ENCODE measurements at places on chromosomes 5 and 9.

- no peak for DNase-seq
Observed at GRCh38 chr9:81979196-81979595, 9.4 kb upstream of the SPATA31D1 start.

- DNase-seq = peak; percentile 11
Observed at GRCh38 chr5:31137676-31138075, 55.8 kb upstream of the CDH6 start.

- no peak for DNase-seq
Observed at GRCh38 chr5:63025679-63026078, 447.1 kb downstream of the LRRC70 start.

- DNase-seq = no peak
Observed at GRCh38 chr9:19551124-19551929, 142.5 kb downstream of the ACER2 start.

DNA sequence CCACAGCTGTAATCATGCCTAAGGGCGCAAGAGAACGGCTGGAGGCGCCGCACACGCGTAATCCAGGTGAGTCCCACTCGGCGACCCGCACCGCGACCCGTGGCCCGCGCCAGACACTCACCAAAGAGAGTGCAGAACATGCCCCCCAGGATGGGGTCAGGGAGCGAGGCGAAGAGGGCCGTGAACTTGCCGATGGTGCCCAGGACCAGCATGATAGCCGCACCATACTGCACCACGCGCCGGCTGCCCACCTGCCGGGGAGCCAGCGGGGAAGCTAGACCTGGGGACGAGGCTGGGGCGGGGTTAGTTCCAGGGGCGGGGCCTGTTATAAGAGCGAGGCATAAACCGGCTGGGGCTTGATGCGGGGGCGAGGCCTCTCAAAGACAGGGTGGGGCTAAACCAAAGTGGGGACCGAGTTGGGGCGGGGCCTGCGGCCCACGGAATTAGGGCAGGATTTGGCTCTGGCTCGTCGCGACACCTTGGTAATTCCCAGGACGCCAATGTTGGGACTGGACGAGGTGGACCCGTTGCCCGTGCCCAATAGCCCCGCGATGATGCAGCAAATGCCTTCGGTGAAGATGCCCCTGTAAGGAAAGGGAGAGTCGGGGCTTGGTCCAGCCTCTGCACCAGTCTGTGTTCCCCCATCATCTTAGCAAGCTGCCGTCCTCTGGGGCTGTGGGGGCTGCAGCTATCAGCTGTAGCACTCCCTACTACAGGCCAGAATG, 4.8 kb downstream of the SLC23A1 start:
- no peak for DNase-seq

GRCh38 chr9:589723-590122, 251.8 kb upstream of the DMRT1 start:
- DNase-seq = peak; percentile 58

GRCh38 chr5:89302102-89302891, 419.3 kb upstream of the MEF2C start:
- DNase-seq = no peak

- peak; percentile 79 for DNase-seq
Observed at GRCh38 chr5:80659106-80659505, 4.3 kb upstream of the DHFR start.

DNA sequence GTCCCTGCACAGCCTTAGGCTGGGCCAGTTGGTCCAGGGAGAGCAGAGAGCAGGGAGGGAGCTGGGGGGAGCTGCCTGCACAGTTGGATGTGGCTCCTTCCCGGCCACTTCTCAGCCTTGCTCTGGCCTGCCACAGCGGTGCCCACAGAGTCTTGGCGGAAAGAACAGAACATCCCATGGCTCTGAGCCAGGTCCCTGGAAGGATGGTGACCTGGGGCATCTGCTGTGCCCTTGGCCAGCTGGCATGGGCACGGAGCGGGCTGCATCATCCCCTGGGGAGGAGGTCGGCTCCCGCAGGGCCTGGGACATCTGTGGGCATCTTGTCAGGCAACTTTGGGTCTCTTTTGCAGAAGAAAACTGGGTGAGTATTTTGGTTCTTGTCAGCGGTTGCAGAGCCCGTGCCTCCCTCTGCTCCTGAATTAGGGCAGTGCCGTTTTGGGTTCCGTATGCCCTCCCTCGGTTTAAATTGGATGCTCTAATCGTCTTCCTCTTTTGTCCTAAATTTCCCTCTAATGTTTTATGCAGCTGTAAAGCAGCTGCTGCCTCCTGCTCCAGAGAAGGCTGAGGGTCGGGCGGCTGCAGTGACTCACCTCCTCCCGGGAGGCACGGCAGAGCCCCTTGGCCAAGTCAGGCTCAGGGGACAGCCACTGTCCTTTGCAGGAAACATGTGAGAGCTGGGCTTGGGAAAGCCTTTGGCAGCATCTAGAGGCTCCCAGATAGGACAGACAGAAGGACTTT, 10.5 kb upstream of the NACC2 start:
- DNase-seq = peak; percentile 34

DNA sequence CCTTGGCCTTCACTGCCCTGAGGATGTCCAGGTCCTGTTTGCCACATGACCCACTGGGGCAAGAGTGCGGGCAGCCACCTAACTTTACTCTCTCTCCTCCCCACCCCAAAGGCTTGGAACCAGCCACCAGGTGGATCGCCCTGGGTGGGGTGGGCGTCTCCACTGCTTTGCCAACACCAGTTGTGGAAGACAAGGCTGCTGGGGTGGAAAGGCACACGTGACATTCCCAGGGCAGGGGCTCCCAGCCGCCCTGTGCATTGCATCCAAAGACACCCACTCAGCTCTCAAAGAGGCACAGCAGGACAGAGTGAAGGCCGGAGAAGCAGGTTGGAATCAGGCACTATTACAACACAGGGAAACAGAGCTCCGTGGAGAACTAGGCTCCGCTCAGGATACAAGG, 162.2 kb downstream of the OLFM1 start:
- DNase-seq = no peak

DNA sequence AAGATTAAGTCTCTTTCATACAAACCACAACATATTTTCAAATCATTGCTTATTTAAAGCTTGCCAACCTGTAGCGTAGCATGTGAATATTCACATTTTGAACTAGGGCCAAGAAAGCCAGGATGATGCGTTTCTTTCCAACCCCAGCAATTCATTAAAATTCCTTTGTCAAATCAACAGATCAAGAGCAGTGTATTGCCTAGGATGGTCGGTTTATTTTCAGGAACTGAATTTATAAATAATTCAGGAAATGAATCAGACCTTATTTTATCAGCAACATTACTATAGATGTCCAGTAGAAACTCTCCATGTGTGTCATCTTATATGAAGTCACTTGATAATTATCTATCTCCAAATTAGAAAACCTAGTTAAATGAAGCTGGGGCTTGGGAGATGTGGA, 13.2 kb upstream of the AUH start:
- DNase-seq = peak; percentile 85

DNA sequence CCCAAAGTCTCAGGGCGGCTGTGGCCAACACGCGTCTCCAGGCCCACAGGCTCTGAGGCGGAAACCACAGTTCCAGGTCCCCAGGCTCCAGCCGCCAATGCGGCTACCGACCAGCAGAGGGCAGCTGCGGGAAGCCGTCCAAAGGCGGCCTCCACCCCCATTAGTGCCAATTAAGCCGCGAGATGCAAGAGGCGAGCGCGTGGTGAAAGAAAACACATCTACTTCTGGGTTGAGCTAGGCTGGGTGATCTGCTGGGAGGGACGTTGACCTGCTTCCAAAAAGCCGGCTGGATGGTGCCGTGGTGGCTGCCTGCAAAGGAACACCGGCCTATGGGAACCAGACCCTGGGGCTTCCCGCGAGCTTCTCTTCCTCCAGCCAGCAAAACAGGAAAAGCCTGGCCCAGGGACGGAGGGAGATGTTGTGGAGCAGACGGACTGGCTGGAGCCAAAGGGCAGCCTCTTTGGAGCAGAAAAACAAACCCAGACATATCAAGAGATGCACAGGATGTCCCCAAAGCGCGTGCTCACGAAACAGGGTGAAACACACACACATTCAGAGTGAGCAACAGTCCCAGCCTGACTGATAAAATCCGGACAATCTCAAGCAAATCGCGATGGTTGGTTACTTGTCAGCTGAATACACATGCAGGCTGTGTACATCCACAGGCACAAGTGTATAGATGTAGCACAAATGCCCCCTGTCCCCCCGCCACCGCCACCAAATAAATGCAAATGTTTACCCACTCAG, 187.1 kb upstream of the BRINP1 start:
- peak; percentile 74 for DNase-seq

GRCh38 chr9:16915126-16915831, 44.8 kb upstream of the BNC2 start:
- DNase-seq = peak; percentile 16

DNA sequence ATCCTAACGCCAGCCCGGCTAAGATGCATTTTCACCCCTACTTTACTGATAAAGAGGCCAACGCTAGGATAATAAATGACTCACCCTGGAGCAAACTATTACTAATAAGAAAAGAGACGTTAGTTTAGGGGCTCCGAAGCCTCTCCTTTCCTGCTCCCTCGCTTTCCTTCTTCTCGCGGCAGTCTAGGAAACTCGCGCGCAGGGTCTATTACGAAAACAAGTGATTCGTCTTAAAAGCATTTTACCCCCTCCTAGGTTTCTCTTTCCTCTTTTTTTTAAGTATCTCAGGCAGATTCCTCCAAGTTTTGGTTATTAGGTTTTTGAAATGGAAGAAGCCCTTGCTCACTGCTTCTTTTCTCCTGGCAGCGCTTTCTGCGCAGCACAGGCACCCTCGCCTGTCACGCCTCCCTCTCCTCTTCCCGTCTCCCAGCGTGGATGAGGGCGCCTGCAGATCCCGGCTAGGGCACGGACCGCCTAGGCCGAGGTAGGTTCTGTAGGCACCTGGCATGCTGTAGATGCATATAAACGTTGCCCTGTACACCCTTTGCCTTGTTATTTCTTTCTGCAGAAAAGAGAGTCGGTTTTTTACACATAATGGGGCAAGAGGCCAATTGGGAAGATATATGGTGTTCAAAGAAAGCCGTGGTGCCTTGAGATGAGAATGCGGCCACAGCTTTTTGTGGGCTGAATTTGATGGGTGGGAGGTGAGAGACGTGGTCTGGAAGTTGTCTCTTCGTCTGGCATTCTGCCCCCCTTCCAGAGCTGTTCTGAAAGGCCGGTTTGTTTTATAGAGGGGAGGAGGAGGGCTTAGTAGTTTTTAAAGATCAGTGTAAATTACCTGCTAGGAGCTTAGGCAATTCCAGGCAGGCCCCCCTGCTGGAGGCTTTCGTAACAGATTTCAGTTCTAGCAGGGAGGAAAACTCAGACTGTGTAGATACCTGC, 983 bp downstream of the GCNT1 start:
- DNase-seq = peak; percentile 67

DNA sequence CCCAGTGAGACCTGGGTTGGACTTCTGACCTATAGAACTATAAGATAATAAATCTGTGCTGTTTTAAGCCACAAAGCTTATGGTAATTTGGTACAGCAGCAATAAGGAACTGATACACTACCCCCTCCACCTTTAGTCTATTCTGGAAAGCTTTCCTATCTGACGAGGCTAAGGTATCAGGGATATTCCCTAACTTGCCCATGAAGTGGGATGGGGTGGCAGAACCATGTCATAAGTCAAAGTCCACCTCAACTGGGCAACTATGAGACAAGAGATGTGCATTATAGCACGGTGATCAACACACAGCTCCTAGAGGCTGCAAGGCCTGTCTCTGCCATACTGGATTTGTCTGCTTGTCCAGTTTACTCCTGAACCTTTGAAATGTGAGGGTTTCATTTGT, 146.8 kb upstream of the RAD23B start:
- DNase-seq = no peak

- DNase-seq = no peak
Observed at GRCh38 chr9:3403315-3403714, 122.5 kb downstream of the RFX3 start.

DNA sequence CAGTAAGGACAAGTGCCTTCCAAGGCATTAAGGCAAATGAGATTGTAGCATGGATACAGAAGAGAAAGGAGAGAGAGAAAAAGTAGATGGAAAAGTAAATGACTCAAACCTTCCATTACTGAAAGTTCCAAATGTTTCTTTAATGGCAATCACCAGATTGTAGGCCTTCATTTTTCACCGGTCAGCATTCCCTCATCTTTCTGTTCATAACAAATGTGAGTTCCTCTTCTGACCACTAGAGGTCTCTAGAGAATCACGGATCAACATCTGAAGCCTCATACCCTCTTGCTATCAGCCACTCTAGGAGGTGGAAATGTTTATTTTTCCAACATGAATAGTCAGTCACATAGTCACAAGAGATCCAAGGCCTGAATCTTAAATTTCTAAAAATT, 73.6 kb upstream of the RPS23 start:
- peak; percentile 80 for DNase-seq

DNA sequence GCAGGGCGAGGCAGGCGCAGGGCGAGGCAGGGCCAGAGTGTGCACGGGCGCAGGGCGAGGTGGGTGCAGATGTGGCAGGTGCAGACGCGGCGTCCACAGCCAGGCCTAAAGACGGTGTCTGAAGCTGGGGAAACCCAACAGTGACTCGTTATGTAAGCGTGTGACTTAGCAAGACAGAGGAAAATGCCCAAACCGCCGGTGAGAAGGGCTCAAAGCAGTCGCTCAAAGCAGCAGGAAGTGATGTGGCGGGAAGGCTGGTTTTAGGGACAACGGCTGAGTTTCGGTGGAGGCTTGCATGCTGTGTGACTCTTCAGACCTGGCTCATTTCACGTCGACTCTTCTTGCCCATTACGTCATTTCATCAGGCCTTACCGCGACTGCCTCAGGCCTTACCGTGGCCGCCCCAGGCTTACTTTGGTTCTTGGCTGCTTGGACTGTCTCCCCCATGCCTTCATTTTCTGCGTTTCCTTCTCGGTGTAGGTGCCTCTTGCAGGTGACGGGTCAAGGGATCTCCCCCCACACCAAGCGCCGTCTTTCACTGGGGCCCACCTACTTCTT, 50.5 kb upstream of the EXOC3 start:
- peak; percentile 49 for DNase-seq

DNA sequence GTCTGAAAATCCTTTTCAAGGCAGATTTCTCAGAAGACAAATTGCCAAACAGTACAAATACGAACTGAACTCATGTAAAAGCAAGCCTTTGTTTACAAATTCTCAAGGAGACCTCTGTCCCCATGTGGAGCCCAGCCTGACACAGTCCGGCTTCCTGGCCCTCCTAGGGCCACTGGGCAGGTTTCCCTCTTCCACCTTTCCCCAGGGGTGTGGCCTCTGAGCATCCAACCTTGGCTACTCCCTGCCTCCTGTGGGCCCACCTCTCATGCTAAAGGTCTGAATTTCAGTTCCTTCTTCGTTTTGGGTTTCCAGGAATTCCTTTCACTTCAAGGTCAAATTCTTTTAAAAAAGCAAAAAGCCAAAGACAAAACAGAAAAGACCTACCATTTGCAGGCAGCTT, 10.1 kb downstream of the DAP start:
- DNase-seq = no peak

- DNase-seq = no peak
Observed at GRCh38 chr5:3343211-3343610, 252.4 kb upstream of the IRX1 start.

GRCh38 chr9:98069551-98069950, 13.0 kb downstream of the NANS start:
- no peak for DNase-seq

Data from AG10803 (cell line).